ENCODE measurements at places on chromosomes 3 and 15. TPM values are rescaled to one million over a fixed set of nuclear protein-coding genes. Genes with fewer than 3 reads are reported as not detected.

ALPK3 gene
- total RNA-seq = 45.2 TPM

TTC21A gene
- 1.3 TPM for total RNA-seq

DNA sequence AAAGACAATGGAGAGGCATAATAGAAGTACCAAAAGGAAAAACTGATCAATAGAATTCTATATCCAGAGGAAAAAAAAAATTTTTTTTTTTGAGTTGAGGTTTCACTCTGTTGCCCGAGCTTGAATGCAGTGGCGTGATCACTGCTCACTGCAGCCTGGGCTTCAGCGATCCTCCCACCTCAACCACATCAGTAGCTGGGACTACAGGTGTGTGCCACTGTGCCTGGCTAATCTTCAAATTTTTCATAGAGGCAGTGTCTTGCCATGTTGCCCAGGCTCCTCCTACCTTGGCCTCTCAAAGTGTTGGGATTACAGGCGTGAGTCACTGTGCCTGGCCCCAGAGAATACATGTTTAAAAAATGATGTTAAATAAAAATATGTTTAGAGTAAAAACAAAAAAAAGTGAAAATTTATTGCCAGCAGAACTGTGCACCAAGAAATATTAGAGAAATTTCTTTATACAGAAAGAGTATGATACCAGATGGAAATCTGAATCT lies 154.3 kb upstream of the ZBTB20 start:
- no peak for DNase-seq

GCSAM gene
- not detected for total RNA-seq

ZDHHC3 gene
- 61.5 TPM for total RNA-seq

STRA6 gene
- total RNA-seq = under 0.01 TPM

GRCh38 chr3:24377218-24377993 lies 117.2 kb downstream of the THRB start:
- no peak for DNase-seq

DNA sequence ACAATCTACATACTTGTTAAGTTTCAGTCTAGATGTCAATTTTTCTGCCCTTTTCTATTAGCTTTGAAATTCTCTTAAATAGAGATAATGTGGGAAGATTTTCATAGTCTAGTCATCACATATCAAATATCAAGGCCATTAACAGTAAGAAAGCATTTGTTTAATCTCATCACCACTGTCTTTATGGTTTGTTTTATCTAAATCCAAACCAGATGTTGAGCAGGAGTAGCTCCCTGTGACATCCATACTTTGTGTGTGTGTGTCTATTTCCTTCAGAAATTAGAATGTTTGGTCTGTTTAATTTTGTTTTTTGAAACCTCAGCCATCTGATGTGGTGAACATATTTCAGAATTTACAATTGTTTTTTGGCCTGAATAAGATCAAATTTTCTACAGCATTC lies 23.1 kb upstream of the GOLGA8B start:
- no peak for DNase-seq

GRCh38 chr15:66886241-66886675 lies 179.1 kb upstream of the SMAD3 start:
- DNase-seq = no peak

GOLGA8S gene
- total RNA-seq = not detected

DNA sequence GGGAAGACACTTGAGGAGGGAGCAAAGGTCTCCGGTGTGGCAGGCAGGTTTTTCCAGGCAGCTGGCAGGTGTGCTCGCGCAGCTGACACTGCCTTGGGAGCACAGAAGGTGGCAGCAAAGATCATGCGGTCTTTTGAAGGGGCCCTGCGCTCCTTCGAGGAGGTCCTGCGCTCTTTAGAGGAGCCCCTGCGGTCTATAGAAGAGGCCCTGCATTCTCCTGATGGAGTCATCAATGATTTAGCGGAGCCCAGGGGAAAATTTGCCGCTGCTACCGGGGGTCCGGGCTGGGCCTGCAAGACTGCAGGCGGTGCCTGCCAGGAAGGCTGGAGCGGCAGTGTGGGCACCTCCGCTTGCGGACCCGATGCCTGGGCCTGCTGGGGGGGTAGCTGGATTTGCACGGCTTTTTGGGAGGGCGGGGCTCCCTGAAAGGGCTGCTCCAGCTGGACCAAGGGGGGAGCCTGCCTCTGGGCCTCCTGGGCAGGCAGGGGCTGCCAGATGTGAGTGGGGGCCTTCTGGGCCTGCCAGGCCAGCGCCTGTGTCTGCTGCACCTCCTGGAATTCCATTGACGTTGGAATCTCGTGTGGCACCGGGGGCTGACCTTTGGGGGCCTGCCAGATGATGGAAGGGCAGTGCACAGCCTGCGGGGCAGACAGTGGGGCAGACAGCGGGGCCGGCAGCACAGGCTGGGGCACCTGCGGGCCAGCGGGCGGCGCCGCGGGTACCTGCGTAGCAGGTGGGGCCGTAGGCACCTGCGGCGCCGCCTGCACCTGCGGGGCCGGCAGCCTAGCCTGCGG lies 2.1 kb downstream of the MAGEL2 start:
- no peak for DNase-seq

DNA sequence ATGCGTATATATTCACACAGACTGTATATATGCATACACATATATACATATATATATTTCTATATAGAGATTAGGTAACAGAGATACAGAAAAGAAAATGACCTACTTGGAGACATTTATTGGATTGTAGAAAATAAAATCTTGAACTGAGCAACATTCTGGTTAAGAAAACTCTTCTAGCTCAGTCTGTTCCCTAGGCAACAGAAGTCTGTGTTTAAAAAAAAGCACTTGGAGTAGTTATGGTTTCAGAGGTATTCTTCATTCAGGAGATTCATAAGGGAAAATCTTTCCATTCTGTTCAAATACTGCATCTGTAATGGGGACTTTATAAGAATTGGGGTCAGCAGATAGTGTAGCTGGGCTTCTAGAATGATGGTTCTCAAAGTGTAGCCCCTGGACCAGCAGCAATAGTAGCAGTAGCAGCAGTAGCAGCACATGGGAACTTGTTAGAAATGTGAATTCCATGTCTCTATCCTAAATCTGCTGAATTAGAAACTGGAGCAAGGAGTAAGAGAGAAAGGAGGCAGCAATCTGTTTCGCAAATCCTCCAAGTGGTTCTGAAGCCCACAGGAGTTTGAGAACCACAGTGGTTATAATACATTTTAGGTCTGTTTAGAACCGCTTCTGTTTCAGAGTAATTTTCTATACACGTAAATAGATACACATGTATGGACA lies 112.8 kb upstream of the TMEM108 start:
- no peak for DNase-seq

GRCh38 chr3:159232966-159233365 lies 431.1 kb downstream of the MFSD1 start:
- DNase-seq = no peak

DNA sequence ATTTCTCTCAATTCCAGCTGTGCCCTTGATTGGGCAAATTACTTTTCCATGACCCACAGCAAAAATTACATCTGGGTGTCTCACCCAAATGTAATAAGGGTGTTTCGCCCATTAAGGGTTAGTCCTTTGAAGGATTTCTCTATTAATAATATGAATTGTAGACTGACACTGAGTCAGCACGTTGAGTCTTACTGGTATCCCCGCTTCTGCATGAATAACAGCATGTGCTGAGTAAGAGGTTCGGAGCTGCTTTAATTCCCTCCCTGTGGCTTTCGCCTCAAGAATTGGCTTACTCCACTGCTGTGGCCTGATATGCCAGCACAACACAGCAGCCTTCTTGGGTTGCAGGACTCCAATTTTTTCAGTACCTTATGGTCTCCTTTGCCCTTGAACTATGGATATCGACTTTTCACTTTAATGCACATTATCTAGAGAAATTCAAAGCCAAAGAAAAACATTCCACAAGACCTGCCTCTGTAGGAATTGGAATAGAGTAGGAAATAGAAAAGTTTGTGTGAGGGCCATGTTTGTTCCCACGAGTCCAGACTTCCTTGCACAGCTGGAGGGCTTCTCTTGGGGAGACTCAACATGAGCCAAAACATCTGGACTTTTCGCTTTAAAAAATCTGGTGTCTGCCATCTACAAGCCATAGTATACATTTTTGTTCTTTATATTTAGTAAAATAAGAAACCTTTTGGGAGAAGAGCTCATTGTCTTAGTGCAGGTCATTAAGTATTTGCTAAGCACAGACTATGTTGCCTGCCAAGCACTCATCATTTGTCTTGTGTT lies 20.7 kb upstream of the ERC2 start:
- no peak for DNase-seq

- DNase-seq = no peak
Observed at GRCh38 chr3:5458526-5458925, 271.0 kb downstream of the EDEM1 start.

- DNase-seq = no peak
Observed at GRCh38 chr3:132675408-132675807, 15.3 kb downstream of the UBA5 start.

- no peak for DNase-seq
Observed at GRCh38 chr3:10599444-10599843, 94.1 kb upstream of the ATP2B2 start.

DNA sequence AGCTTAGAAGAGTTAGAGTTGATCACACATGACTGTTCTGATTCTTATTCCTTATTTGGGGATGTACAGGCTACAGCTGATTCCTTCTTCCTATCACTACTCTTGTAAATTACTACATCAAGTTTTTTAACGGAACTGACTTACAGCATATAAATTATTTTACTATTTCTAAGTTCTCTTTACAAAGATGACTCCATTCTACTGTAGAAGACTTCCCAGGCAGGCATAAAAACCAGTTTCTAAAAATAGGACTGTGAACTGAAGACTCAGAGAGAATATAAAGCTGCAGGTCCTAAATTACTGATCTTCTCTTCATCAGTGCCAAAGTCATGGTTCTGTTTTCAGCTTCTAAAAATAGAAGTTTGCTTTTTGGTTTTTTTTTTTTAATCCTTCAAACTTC lies 38.9 kb downstream of the ANO10 start:
- DNase-seq = no peak

GRCh38 chr3:98793971-98794370 lies 30.8 kb downstream of the ST3GAL6 start:
- DNase-seq = no peak
